ENCODE measurements at places on chromosomes 4 and X.

DNA sequence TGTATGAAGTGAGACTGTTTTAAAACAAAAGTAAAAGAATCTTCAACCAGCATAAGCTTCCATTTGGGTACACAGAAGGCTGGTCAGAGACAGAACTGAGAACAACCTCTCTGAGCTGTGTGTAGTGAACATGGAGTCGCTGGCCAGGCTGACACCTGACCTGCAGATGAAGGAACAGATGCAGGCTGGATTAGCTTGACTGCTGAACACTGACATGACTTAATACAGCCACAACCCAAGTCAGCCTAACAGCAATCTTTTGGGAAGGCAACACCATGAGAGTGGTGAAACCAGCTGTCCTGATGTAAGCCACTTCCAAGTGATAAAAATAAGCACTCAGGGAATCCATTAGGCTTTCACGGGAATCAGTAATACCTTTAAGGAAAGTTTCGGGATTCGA, 10.1 kb downstream of the SCARB2 start:
- no peak for DNase-seq

GRCh38 chrX:48616576-48616975, 19.3 kb downstream of the WDR13 start:
- DNase-seq = no peak

- DNase-seq = no peak
Observed at GRCh38 chr4:96894621-96895020, 1054.7 kb downstream of the PDHA2 start.

DNA sequence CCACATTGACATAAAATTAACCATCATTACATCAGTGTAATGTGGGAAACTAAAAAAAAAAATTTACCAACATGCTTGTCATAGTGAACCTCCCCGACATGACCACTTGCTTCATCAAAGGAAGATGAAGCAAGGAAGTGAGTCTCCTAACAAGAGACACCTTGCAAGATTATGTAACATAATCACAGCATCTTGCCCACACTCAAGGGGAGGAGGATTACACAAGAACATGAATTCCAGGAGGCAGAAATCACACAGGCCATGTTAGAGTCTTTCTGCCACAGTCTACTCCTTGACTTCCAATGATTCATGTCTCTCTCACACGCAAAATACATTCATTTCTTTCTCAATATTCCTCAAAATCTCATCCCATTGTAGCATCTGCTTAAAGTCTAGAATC, 93.3 kb downstream of the AKAP4 start:
- no peak for DNase-seq

DNA sequence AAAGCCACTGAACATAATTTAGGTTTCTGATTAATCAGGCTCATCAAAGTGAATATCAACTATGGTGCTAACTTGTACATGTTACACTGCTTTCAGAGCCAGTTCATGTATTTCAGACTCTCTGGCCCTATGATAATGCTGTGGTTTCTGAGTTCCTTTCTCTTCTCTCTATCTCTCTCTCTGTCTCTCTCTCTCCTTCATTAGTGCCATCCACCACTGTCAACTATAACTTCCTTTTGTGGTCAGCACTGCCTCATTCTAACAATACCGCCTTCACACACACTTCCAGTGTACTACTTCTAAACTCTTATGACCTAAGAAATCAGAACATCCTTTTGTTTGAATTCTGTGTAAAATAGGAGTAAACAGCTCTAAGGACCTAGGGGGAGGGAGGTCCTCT, 907.1 kb downstream of the RPA4 start:
- no peak for DNase-seq

DNA sequence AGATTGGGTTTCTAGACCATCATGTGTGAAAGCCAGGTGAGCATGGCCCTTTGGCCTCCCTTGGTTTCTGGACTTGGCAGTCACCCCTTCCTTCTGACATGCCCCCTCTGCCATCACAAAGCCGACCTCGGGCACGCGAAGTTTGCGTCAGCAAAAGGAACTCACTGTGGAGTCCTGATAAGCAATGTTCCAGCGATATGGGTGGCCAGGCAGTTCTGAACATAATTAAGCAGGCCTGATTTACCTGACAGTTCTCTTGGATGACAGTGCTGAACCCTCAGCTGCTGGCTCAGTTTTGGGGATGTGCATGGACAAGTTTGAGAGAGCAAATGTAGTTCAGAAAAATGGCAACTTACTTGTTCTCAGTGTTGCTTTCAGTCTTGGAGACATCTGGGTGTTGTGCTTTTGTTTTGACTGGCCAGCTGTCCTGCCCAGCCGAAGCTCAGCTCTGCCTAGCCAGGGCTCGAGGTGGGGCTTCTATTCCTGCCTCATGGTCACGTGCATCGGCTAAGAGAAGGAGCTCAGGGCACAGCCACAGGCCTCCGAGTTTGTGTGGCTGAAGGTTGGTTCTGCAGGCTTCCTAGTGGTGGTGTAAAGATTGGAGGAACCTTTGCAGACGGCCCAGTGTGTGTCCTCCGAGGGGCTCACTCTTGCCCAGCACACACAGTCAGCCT, 78.3 kb downstream of the CLDN34 start:
- no peak for DNase-seq

GRCh38 chrX:105975382-105975781, 63.1 kb downstream of the SERPINA7 start:
- DNase-seq = no peak

Measured in NCI-H774 (cell line).